Activated CD4-positive, alpha-beta T cell treated with anti-CD3 and anti-CD28 coated beads, Interleukin-2, amount 10 ng/mL, durations not matched to agents 7 days and 5 days (primary cell): ENCODE measurements at places on chromosomes 2 and 18. TPM values are rescaled to one million over a fixed set of nuclear protein-coding genes. Genes with fewer than 3 reads are reported as not detected.
A peak's percentile ranks its signal among the peaks of the same experiment; 100 is the strongest.

GRCh38 chr2:143705108-143705707 lies 576.0 kb downstream of the ARHGAP15 start:
- H3K27ac ChIP-seq, result no peak overlapping the region
- peaks cover 89% of the 10 kb centered on the region for H3K36me3 ChIP-seq

- no peak overlapping the region for H3K4me3 ChIP-seq
- peaks cover 7% of the 10 kb centered on the region for H3K36me3 ChIP-seq
- H3K27me3 ChIP-seq, result peaks cover 1% of the 10 kb centered on the region
- no peak overlapping the region for H3K27ac ChIP-seq
- H3K4me1 ChIP-seq, result peaks cover 4% of the 10 kb centered on the region
These were observed 22.2 kb downstream of the ITGB1BP1 start for GRCh38 chr2:9401059-9401547.

- peaks cover 41% of the 10 kb centered on the region for H3K36me3 ChIP-seq
- H3K27me3 ChIP-seq, result no peaks in the 10 kb centered on the region
- peaks cover 75% of the 10 kb centered on the region for H3K4me1 ChIP-seq
- DNase-seq, result no peak
- H3K27ac ChIP-seq, result no peak overlapping the region
These were observed 28.5 kb downstream of the UXS1 start for GRCh38 chr2:106165561-106165960.

DNA sequence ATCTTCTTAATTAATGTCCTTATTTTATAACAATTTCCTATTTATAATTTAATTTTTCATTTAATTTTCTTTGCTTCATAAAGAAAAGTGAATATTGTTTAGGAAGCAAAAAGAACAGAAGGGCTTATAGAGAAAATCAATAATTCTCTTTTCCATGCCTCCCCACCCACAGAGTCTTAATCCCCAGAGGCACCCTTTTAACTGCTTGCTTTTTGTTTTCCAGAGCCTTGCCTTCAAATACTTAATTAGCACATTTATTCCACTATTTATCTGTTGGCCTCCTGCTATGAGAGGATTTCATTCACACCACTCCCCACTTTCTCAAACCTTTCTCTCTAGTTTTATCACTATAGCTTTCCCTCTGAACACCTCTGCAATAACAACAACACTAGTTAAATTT lies 373.6 kb downstream of the MBD2 start:
- no peaks in the 10 kb centered on the region for H3K27me3 ChIP-seq
- no peak for DNase-seq
- no peak overlapping the region for H3K4me3 ChIP-seq
- H3K4me1 ChIP-seq, result no peaks in the 10 kb centered on the region
- no peak overlapping the region for H3K27ac ChIP-seq

EXOC6B gene
- total RNA-seq, result 14.8 TPM

DNA sequence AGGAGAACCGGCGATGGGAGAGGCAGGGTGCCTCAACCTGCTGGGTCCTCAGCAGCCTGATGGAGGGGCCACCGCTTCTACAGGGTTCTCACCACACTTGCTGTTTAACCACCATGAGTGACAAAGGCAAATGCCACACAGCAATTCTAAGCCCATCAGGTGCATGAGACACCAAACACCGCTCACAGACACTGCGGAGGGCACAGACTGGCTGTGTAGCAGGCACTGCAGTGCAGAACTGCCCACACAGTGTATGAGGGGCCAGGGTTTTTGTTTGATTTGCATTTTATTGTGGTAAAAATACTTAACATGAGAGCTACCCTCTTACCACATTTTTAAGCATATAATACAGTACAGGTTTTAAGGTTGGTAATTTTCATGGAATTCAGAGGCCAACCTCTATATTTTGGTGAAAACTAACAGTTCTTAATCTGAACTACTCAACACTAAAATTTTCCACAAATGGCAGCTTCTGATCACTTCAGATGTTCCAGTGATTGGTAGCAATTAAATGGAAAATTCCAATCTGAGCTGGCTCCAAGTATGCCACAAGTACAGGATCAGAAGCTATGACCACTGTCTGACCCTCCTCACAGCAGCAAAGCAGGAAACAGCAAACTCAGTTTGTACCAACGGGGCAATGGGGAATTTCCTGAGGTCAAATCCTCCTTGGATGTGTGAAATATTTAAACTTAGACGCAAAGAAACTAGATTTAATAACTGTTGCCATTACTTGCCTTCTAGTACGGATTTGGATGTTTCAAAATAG lies 67.7 kb downstream of the FAM210A start:
- no peak overlapping the region for H3K27ac ChIP-seq
- no peak overlapping the region for H3K4me3 ChIP-seq
- no peaks in the 10 kb centered on the region for H3K4me1 ChIP-seq
- DNase-seq, result no peak
- H3K27me3 ChIP-seq, result no peaks in the 10 kb centered on the region

- H3K4me1 ChIP-seq, result peaks cover 32% of the 10 kb centered on the region
- peaks cover 3% of the 10 kb centered on the region for H3K27me3 ChIP-seq
- H3K4me3 ChIP-seq, result no peak overlapping the region
These were observed 44.7 kb downstream of the PSD4 start for GRCh38 chr2:113218283-113219091.

GRCh38 chr18:6069103-6069502 lies 173.8 kb upstream of the TMEM200C start:
- H3K27me3 ChIP-seq, result no peaks in the 10 kb centered on the region
- H3K36me3 ChIP-seq, result no peaks in the 10 kb centered on the region
- H3K4me3 ChIP-seq, result no peak overlapping the region
- H3K4me1 ChIP-seq, result no peaks in the 10 kb centered on the region

- H3K36me3 ChIP-seq, result no peaks in the 10 kb centered on the region
- H3K4me1 ChIP-seq, result no peaks in the 10 kb centered on the region
- DNase-seq, result no peak
- H3K27ac ChIP-seq, result no peak overlapping the region
- no peak overlapping the region for H3K4me3 ChIP-seq
These were observed 118.1 kb downstream of the FOXI3 start for GRCh38 chr2:88334418-88334817.

GRCh38 chr18:35282353-35282752 lies 7.7 kb downstream of the ZSCAN30 start:
- no peak for DNase-seq
- no peaks in the 10 kb centered on the region for H3K27me3 ChIP-seq
- peaks cover 5% of the 10 kb centered on the region for H3K4me1 ChIP-seq
- peaks cover 65% of the 10 kb centered on the region for H3K36me3 ChIP-seq

- no peak for DNase-seq
- no peaks in the 10 kb centered on the region for H3K36me3 ChIP-seq
- H3K4me3 ChIP-seq, result no peak overlapping the region
- H3K27ac ChIP-seq, result no peak overlapping the region
These were observed 59.3 kb upstream of the ANKRD44 start for GRCh38 chr2:197369933-197370320.

DNA sequence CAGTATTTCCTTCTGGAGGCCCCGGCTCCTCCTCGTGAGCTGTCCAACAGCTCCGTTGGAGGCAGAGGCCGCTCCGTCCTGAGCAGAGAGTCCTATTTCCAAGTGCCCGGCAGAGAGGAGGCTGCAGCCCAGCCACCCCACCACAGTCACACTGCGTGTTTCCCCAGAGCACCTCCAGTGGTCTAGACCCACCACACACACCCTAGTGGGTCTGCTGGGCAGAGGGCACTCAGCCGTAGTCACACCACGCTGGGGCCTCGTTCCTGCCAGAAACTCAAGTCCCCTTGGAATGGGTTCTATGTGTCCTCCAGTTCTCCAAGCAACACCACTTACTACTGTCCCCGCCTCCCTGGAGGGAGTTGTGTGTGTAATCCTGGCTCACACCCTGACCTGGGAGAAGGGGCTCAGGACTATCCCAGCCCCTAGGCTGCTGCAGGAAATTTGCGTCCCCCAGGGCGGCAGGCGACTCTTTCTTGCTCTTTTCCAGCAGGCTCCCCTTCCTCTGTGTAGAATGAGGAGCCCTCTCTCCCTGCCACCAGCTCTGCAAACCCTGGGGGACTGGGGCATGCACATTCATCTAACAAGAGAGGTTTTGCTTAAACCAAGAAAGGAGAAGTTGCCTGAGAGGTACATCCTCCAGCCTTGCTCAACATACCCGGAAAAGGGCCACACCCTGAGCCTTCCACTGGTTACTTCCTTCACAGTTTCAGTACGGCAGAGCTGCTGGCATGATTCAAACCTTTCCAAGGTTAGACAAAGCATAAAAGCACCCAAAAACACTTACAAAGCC lies 114.1 kb downstream of the NDUFA10 start:
- H3K27me3 ChIP-seq, result no peaks in the 10 kb centered on the region
- DNase-seq, result peak; percentile 76
- peaks cover 40% of the 10 kb centered on the region for H3K4me1 ChIP-seq

GRCh38 chr2:169561364-169561763 lies 12.3 kb downstream of the FASTKD1 start:
- no peak overlapping the region for H3K4me3 ChIP-seq
- no peak overlapping the region for H3K27ac ChIP-seq
- no peaks in the 10 kb centered on the region for H3K27me3 ChIP-seq
- no peaks in the 10 kb centered on the region for H3K4me1 ChIP-seq
- DNase-seq, result no peak

ATP6V1B1 gene
- total RNA-seq, result not detected

CNRIP1 gene
- not detected for total RNA-seq

GRCh38 chr18:63141778-63142176 lies 177.8 kb downstream of the BCL2 start:
- peaks cover 54% of the 10 kb centered on the region for H3K36me3 ChIP-seq
- no peak overlapping the region for H3K4me3 ChIP-seq

DNA sequence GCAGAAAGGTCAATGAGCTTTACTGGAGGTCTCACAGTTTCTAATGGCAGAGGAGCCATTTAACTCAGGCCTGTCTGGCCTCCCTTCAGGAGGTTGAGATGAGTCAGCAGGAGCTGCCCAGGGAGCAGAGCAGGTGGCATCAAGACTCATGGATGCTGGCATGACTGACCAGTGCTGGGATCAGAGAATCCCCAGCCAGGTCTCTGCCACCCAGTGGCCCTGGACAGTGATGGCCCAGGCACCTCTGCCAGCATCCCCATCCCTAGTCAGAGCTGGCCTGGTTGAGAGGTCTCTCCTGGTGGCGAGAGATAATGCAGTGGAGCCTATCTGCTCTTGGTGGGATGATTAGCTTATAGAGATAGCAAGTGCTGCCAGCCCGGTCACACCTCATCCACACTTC lies 43.1 kb downstream of the GYPC start:
- DNase-seq, result no peak
- peaks cover 50% of the 10 kb centered on the region for H3K36me3 ChIP-seq
- H3K4me1 ChIP-seq, result peaks cover 8% of the 10 kb centered on the region
- H3K4me3 ChIP-seq, result no peak overlapping the region
- no peak overlapping the region for H3K27ac ChIP-seq
- H3K27me3 ChIP-seq, result no peaks in the 10 kb centered on the region

GRCh38 chr18:58785171-58785805 lies 79.4 kb upstream of the ZNF532 start:
- no peak overlapping the region for H3K4me3 ChIP-seq
- H3K4me1 ChIP-seq, result peaks cover under 1% of the 10 kb centered on the region
- H3K27ac ChIP-seq, result no peak overlapping the region
- no peaks in the 10 kb centered on the region for H3K27me3 ChIP-seq
- H3K36me3 ChIP-seq, result no peaks in the 10 kb centered on the region

DNA sequence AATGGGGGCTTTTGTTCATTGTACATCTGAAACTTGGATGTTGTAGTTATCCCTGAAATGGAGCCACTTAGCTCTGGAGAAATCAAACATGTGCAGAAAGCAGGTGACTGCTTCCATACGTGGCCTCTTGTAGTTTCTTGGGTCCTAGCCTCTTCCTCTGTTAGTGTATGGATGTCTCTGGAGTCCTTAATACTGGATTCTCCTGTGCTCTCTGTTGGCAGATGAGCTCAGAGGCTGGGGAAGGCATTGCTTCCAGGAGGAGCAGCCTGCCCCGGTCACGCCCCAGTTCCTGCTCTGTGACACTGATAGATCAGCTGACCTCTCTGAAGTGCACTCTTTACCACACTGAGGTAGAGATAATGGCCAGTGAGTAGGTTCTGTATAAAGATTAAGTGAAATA lies 176.2 kb downstream of the LDLRAD4 start:
- H3K4me3 ChIP-seq, result no peak overlapping the region
- no peaks in the 10 kb centered on the region for H3K4me1 ChIP-seq
- no peaks in the 10 kb centered on the region for H3K27me3 ChIP-seq
- DNase-seq, result no peak
- no peaks in the 10 kb centered on the region for H3K36me3 ChIP-seq

DNA sequence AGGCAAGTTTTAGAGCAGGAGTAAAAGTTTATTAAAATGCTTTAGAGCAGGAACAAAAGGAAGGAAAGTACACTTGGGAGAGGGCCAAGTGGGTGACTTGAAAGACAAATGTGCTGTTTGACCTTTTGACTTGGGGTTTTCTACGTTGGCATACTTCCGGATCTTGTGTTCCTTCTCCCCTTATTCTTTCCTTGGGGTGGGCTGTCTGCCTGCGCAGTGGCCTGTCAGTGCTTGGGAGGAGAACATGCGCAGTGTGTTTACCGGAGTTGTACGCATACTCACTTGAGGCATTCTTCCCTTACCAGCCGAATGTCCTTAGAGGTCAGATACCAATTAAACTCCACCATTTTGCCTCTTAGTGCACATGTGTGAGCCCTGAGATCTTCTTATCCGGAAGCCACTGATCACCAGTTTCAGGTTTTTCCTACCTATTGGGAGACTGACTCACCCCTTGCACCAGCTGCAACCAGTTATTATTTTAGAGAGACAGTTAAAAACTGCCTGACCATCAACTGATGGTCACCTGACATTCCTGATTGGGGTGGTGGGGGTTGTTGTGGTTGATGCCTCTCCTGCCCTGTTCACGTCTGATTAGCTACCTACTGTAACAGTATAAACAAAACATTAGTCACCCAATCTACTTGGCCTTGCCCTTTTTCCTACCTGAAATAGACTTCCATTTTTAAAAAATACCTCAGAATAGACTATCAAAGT lies 67.5 kb downstream of the NYAP2 start:
- no peaks in the 10 kb centered on the region for H3K36me3 ChIP-seq
- peaks cover 1% of the 10 kb centered on the region for H3K27me3 ChIP-seq
- no peak for DNase-seq
- H3K27ac ChIP-seq, result no peak overlapping the region
- peaks cover 20% of the 10 kb centered on the region for H3K4me1 ChIP-seq

GRCh38 chr2:237743561-237744269 lies 54.9 kb upstream of the RBM44 start:
- H3K27me3 ChIP-seq, result no peaks in the 10 kb centered on the region
- H3K4me3 ChIP-seq, result no peak overlapping the region
- DNase-seq, result no peak
- H3K4me1 ChIP-seq, result peaks cover 21% of the 10 kb centered on the region

C1QL2 gene
- total RNA-seq, result not detected

DNA sequence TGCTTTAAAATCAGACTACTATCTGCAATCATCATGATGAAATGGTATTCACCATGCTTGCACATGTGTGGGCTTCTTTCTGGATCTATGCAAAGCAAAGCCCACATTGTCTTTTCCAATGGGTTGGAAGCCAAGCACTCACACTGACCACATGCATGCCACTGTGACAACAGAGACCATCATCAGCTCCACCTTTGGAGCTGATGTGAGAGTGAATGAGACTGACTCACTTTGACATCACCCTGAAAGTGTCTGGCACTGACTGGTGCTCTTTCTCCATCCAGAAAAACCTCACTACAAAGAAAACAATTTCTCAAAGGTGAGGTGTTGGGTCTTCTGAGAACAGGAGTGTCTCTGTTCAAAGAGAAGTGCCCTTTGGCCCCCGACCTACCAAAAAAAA lies 4.7 kb downstream of the MYO5B start:
- peaks cover 50% of the 10 kb centered on the region for H3K27me3 ChIP-seq
- no peaks in the 10 kb centered on the region for H3K36me3 ChIP-seq
- H3K4me3 ChIP-seq, result no peak overlapping the region
- no peak overlapping the region for H3K27ac ChIP-seq
- H3K4me1 ChIP-seq, result peaks cover 8% of the 10 kb centered on the region
- no peak for DNase-seq
